ENCODE measurements at places on chromosomes 13 and 19. TPM values are rescaled to one million over a fixed set of nuclear protein-coding genes. Genes with fewer than 3 reads are reported as not detected.

C19orf85 gene
- not detected for total RNA-seq

PRTN3 gene
- 0.29 TPM for total RNA-seq

FFAR2 gene
- not detected for total RNA-seq

GPC6 gene
- total RNA-seq = 3.5 TPM

CACNG8 gene
- 0.15 TPM for total RNA-seq

DNA sequence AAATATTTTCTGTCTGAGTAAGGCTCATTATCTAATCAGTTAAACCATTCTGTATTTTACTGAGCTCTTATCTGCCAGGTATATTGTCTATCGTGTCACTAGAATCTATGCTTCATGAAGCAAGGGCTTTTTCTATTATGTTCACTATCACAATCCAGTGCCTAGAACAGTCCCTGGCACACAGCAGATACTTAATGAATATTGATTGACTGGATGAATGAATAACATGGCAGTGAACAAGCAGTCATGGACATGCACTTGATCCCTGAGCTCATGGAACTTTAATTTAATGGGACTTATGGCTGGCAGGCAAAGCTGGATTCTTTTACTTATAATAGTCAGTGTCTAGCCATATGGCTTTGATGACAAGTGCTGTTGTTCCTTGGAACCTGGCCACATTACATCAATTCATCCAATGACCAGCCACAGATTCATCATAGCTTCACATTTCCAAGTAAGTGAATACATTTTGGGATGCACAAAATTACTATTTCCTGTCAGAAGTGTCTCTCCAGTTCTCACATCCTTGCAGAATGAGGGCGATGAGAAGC lies 214.8 kb downstream of the COG6 start:
- peaks cover 5% of the 10 kb centered on the region for H3K4me1 ChIP-seq
- no peak overlapping the region for H3K27ac ChIP-seq
- no peak for DNase-seq
- no peaks in the 10 kb centered on the region for H3K27me3 ChIP-seq
- no peaks in the 10 kb centered on the region for H3K36me3 ChIP-seq
- no peak overlapping the region for H3K4me3 ChIP-seq

DNA sequence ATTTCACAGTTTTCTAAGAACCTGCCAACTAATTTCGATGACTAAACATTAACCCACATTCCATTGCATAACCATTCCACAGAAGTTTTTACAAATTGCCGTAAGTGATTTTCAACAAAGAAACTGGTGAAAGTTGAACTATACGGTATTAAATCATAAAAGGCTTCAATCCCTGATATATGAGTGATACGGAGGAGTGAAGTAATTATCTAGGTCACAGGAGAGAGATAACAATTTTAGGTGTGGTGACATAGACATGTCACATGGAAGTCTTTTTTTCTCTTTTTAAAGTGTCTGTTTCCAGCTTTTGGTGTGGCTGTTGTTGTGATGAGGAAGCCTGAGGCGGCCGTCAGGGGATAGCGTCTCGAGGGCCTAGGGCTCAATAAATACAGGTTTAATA lies 29.4 kb downstream of the TBC1D4 start:
- H3K27me3 ChIP-seq = no peaks in the 10 kb centered on the region
- no peak overlapping the region for H3K27ac ChIP-seq
- no peak overlapping the region for H3K4me3 ChIP-seq
- H3K4me1 ChIP-seq = peaks cover 3% of the 10 kb centered on the region

- no peak overlapping the region for H3K27ac ChIP-seq
- H3K36me3 ChIP-seq = no peaks in the 10 kb centered on the region
- H3K4me1 ChIP-seq = peaks cover 12% of the 10 kb centered on the region
- no peaks in the 10 kb centered on the region for H3K27me3 ChIP-seq
Observed at GRCh38 chr13:85970727-85971126, 171.5 kb upstream of the SLITRK6 start.

DNA sequence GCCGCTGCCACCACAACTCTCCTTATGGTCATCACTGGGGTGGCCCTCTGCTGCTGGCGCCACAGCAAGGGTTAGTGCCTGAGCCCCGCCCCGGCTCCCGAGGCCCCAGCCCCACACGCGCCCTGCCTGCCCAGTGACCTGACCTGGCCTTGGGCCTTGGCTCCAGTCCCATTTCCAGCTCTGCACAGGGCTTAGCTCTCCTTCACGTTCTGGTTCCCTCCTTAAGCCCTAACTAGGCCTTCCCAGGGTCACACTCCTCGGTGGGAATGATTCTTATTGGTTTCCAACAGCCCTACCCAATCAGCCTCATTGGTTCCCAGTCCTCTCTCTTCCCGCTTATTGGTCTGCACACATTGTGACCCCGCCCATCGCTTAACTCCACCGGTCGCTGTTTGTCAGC lies 5.8 kb downstream of the KIRREL2 start:
- no peaks in the 10 kb centered on the region for H3K27me3 ChIP-seq
- no peaks in the 10 kb centered on the region for H3K36me3 ChIP-seq
- DNase-seq = no peak
- H3K27ac ChIP-seq = no peak overlapping the region

DNA sequence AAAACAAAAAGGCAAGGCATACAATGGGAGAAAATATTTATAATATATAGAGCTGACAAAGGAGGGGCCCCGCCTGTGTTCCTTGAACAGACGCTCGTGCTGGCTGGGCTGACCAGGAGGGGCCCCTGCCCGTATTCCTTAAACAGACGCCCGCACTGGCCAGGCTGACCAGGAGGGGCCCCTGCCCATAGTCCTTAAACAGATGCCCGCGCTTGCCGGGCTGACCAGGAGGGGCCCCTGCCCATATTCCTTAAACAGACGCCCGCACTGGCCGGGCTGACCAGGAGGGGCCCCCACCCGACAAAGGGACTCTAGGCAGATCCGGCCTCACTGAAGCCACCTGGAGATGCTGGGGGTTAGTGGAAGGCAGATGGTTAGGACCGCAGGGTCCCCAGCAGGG lies 9.3 kb downstream of the ADPRHL1 start:
- peaks cover 7% of the 10 kb centered on the region for H3K4me1 ChIP-seq
- peaks cover 3% of the 10 kb centered on the region for H3K36me3 ChIP-seq
- no peak for DNase-seq

DNA sequence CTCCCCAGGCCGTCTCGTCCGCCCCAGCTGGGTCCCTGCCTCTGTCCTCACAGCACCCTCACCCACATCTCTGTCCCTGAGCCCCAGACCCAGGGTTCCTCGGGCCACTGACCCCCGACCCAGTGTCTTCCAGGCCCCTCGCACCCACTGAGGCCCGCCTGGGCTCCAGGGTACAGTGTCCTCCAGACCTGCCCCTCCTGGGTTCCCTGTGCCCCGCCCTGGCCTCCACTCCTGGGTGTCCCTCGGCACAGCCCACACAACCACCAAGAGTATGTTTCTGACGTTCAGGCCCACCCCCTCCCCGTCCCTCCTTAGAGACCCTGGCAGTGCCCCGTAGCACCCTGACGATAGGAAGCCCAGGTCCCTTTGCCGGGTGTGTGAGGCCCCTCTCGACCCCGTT lies 22.6 kb upstream of the NCCRP1 start:
- H3K4me3 ChIP-seq = no peak overlapping the region
- H3K27ac ChIP-seq = no peak overlapping the region
- H3K27me3 ChIP-seq = no peaks in the 10 kb centered on the region
- H3K36me3 ChIP-seq = no peaks in the 10 kb centered on the region
- no peaks in the 10 kb centered on the region for H3K4me1 ChIP-seq
- no peak for DNase-seq
